ENCODE measurements at places on chromosomes 5 and 9.

GRCh38 chr5:113245427-113246225, 189.2 kb downstream of the TSSK1B start:
- DNase-seq, result no peak

GRCh38 chr5:115179030-115179393, 9.3 kb upstream of the TRIM36 start:
- no peak for DNase-seq

DNA sequence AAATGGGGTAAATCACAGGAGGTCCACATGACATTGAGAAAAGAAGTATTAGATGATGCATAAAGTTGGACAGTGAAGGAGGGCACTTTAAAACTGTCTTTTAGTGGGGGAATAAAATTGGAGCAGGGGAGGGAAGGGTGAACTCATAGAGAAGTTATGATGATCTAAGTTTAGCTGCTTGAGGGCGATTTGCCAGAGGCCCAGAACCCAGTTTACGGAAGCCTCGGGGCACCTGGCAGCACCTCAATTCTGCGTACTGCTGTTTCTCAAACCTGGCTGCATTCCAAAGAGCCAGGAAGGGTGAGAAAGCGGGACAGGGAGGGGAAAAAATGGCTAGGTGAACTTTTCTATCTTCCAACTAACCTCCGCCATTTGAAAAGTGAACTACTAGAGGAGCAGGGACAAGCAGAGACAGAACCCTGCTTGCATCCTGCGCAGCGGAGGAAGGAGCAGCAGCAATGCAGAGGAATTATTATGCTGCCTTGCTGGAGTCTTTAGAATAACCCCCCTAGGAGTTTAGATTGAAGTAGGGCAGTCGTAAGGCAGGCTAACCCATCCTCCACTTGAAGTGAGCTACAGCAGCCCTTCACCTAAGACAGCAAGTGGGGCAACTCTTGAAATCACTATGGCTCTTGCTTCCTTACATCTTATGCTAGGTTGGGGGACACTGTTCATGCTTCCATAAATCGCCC, 316.8 kb downstream of the BRINP1 start:
- no peak for DNase-seq

DNA sequence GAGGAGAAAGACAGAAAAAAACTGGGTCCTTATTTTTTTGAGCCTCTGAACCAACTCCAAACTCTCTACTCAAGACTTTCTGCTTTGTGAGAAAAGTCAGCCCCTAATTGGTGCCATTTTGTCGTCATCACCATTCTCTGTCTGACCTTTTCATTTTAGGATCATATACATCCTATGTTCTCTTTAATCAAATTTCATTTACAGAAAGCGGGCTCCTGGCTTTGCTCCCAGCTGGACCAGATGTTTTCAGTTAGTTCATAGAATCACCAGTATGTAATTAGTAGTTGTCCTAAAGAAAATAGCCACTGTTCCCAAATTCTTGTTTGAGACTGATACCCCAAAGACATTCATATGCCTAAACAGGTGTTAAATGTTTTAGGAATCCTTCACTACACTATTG, 28.6 kb upstream of the SLCO4C1 start:
- DNase-seq, result no peak

GRCh38 chr5:15914638-15915037, 265.0 kb downstream of the MARCHF11 start:
- no peak for DNase-seq

DNA sequence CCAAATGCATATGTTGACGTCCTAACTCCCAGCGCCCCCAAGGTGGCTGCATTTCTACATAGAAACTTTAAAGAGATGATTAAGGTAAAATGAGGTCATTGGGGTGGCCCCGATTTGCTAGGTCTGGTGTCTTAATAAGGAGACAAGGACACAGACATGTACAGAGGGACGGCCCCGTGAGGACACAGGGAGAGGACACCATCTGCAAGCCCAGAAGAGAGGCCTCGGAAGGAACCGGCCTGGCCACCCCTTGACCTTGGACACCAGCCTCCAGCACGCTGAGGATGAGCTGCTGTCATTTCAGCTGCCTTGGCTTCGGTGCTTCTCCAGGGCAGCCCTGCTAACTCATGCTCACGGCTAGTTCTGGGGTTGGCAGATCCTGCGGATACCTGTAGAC, 73.2 kb downstream of the MRPL36 start:
- no peak for DNase-seq

GRCh38 chr9:104997536-104997935, 69.6 kb upstream of the ABCA1 start:
- DNase-seq, result no peak

- no peak for DNase-seq
These were observed 272.8 kb downstream of the GAS1 start for GRCh38 chr9:86674487-86674886.

- DNase-seq, result no peak
These were observed 27.7 kb downstream of the AUH start for GRCh38 chr9:91334053-91334452.

- DNase-seq, result no peak
These were observed 12.0 kb downstream of the UIMC1 start for GRCh38 chr5:176994460-176995121.

GRCh38 chr9:94675008-94675881, 35.9 kb upstream of the FBP1 start:
- no peak for DNase-seq

GRCh38 chr9:126325821-126326220, 808 bp upstream of the MVB12B start:
- no peak for DNase-seq

DNA sequence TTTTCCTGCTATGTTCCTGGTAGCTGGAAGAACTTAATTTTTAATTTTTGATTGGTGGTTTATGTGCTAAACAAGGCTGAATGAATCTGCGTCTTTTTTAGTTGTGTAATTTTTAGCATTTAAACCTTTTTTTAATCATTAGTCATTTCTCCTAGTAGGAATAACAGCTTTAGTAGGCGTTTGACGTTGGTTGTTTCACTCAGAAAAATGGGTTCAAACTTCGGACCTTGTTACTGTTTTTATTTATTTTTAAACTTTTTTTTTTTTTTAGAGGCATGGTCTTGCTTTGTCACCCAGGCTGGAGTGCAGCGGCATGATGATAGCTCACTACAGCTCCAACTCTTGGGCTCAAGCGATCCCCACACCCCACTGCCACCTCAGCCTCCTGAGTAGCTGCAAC, 12.9 kb downstream of the SFXN1 start:
- DNase-seq, result no peak

DNA sequence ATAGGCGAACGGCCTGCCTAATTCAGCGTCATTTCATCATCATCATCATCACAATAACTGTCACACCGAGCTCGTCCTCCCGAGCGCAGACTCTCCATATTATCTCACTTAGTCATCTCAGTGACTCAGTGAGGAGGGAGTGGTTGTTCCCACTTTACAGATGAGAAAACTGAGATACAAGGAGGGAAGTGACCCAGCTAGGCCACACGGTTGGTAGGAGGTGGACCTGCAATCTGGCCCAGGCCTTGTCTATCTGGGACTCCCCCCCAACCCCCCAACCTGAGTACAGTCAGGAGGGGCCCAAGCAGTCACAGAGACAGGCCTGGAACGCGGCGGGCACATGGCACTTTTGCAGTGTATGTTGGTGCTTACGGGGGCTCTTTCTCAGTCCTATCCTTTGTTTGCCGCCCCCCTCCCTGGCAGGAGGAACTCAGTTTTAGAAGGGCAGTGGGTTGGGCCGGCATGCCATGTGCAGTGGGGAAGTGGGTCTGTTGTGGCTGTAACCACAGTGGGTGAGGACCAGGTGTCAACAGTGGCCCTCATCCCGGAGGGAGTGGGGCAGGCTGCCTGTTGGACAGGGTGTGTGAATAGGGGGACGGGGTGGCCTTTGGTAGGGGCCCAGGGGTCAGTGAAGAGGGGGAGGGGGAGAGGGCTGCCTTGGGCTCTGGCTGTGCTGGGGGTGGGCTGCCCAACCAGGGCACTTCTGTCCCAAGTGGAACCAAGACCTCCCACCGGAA, 1.7 kb upstream of the RXRA start:
- DNase-seq, result no peak

DNA sequence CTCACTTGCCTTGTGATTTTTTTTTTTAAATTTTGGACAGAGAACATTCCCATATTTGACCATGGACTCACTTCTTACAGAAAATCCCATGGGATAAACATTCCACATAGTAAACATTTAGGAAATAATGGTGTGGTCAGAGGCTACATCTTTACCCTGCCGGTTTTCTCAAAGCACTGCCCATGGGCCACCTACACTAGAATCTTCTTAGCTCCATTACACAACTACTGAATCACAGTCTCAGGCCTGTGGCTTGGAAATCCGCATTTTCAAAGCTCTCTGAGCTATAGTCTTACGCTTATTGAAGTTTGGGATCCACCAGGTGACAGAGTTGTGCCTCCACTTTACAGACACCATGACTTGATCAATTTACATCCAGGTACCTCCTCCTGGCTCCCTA, 39.4 kb downstream of the ALG2 start:
- DNase-seq, result no peak

DNA sequence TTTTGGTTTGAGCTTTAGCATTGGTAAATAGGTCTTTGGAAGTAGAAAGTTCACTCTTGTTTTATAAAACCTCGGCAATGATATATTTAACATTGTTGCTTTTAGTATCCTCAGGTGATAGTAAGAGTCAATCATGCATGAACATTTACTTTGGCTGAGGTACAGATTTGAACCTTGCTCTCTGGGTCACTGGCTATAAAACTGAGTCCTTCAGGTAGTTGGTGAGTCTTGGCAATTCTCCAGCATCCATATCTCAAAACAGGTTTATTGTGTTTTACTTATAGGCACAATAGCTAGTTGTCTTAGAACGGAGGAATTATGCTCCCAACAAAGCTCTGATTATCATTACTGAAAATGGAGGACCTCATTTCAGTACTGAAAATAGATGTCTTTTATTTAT, 75.1 kb downstream of the MAT2B start:
- DNase-seq, result no peak

GRCh38 chr9:18159254-18159653, 314.7 kb upstream of the ADAMTSL1 start:
- DNase-seq, result no peak

DNA sequence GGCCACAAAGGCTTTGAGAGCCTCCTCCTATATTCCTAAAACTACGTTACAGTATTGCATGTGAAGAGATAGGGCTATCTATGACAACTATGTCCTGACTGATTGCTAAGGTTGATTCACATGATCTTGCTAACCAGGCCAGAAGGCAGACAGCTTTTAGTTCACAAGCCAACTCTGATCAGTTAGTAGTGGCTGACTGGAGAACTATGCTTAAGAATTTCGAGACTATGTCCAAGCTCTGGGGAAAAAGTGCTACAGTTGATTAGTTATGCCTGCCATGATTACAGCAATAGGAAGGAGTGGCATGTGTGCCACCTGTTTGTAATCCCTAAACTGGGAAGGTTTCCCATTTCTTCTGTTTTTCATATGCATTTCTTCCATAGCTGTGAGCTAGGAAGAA, 223.4 kb downstream of the DOCK8 start:
- DNase-seq, result no peak

GRCh38 chr5:176466245-176466871, 18.2 kb downstream of the FAF2 start:
- no peak for DNase-seq

DNA sequence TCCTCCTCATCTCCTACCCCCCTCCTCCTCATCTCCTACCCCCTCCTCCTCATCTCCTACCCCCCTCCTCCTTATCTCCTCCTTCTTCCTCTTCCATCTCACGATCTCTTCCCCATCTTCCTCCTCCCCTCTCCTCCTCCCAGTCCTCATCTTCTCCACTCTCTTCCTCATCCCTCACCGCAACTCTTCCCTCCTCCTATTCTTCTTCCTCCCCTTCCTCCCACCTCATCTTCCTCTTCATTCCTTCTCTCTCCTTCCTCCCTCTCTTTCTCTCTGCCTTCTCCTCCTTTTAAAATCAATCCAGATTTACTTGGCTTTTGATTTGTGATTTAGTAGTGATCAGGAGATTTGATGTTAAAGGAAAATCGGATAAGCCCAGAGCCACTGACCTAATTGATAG, 15.0 kb upstream of the BOD1 start:
- DNase-seq, result no peak

DNA sequence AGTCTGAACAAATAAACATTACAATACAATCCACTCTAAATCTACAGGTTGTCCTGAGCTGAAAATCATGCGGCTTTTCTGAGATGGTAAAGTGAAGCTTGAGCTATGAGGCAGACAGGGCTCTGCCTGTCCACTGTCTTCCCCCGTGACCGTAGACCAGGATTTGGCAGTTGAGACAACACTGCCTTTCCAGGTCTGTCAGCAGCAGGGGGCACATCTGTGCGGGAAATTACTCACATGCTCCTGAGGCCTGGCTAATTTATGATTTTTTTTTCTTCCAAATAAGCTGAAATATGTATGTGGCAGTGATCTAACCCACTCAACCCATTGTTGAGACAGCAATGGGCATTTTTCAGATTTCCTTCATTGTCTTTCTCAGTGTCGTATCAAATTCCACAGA, 307.9 kb downstream of the FBXL7 start:
- DNase-seq, result no peak

DNA sequence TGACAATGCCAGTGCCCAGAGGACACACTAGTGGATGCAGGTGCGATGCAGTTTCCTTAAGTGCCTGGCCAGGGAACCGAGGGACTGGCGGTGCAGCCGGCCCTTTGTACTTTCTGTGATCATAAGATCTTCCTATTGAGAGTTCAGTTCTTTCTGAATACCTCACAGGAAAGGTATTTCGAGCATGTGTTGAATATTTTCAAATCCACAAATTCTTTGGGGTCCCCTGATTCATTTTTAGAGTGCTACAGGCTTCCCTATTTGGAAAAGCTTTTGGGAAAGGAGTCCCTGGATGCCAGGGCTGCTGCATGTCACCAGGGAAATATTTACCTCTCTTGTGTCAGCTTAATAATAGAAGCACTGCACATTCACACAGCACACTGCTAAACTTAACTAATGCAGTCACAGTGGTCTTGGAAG, 281.5 kb downstream of the GADD45G start:
- DNase-seq, result no peak

- DNase-seq, result no peak
These were observed 440.1 kb upstream of the ADAMTS16 start for GRCh38 chr5:4700069-4700468.

DNA sequence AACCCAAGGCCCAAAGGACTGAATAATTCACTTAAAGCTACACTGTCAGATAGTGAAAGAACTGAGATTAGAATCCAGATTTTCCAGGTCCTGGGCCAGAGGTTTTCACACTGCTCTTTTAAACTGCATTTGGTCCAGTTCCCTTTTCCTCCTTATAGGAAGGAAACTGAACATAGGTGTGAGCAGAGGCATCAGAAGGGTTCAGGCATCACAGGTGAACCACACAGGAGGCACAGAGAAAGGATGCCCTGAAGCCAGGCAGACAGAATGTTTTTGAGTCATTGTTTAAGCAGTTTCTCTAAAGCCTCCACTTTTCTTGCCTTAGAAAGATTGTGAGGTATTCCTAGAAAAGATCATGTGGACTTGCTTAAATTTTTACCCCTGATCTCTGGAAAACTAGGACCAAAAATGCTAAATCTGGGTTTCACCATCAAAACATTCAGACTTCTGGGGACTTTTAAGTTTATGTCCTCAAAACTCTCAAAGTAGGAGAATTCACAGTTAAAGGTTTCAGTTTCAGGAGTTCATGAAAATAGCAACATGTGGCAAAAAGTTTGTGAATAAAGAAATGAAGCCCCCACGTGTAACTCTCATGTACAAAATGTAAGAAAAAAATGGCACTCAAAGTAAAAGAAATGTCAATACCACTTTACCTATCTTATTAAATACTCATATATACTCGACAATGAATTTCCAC, 386.1 kb downstream of the NTRK2 start:
- no peak for DNase-seq

All from stimulated activated CD8-positive, alpha-beta memory T cell treated with anti-CD3 and anti-CD28 coated beads, Interleukin-4, amount 100 ng/mL, for 1 hour (primary cell).